Stromal cell of bone marrow (primary cell): ENCODE measurements at places on chromosomes 6 and 20.

GRCh38 chr20:8815208-8815607 is 253.7 kb upstream of the PLCB4 start:
- DNase-seq: no peak

DNA sequence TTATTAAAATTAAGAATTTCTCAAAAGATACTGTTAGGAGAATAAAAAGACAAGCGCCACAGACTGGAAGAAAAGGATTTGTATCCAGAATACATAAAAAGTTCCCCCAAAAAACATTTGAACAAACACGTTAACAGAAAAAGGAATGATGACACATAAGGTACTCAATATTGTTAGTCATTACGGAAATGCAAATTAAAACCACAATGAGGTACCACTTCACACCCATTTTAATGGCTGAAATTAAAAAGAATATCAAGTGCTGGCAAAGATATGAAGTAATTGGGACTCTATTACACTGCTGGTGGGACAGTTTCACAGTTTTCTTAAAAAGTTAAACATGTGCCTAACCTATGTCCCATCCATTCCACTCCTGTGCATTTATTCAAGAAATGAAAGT is 51.4 kb downstream of the HECA start:
- no peak for DNase-seq

DNA sequence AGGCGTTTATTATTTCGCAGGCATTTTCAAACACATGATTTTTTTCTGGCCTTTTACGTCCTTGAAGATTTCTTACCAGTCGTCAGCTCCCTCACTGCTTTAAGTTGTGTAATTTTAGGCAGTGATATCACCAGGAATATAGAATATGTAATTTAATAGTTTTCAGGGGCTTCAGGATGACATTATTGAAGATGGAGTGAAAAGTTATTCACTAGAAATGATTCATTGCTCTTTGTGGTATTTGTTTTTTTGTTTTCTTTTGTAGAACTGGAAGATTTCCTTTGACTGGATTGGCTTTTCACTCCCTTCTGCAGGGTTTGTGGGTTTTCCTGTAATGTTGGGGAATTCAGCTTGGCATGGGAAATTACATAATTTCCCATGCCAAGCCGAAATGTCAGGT is 2.0 kb downstream of the LRRC1 start:
- no peak for DNase-seq

DNA sequence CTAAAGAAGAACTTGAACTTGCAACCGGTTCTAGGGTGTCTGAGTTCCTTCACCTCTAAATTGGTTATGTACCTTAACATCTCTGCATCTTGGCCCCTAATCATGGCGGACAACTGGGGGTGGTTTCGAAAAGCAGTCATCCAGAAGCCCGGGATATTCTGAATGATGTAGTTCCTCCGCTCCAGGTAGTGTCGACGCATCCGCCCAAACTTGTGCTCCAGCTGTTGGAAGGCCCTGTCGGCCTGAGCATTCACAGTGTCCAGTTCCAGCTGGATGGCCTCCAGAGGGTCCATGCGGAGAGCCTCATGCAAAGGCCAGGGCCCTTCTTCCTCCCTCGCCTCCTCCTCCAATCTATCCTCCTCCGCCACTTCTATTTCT is 887 bp downstream of the TSPYL1 start:
- no peak for DNase-seq

GRCh38 chr6:163687075-163687474 is 272.6 kb downstream of the QKI start:
- no peak for DNase-seq

- peak; percentile 85 for DNase-seq
Measured at GRCh38 chr6:3759646-3760232, 8.2 kb upstream of the PXDC1 start.

DNA sequence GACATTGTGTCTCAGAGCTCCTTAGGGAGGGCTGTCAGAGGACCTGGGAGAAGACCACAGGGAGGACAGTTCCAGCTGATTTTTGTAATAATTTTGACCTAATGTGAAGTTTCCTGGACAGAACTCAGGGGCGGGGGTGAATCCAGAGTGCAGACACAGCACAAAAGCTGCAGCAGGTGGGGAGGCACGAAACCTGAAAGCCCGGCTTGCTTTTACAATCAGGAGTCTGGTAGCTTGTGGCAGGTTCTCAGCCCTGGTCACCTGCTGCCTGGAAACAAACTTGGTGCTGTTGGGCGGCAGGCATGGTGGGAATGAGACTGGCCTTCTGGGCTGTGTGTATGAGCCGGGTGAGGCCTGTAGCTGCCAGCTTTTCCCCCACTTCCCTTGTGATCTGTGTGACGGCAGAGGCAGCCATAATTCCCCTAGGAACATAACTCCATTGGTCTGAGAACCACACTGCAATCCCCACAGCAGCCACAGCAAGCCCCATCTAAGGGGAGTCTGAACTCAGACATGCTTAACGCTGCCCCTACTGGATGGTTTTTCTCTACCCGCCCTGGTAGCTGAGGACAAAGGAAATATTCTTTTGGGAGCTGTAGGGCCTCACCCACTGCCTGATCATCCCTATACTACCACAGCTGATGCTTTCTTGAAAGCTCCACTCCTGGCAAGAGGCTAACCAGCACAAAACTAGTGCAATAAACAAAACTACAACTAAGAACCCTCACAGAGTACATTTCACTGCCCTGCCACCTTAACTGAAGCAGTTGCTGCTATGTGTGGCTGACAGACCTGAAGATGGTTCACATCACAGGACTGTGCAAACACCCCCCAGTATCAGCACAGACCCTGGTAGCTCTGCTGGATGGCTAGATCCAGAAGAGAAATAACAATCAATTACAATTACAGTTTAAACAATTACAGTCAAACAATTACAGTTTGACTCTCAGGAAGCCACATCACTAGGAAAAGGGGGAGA is 1055.1 kb upstream of the GJE1 start:
- peak; percentile 2 for DNase-seq

DNA sequence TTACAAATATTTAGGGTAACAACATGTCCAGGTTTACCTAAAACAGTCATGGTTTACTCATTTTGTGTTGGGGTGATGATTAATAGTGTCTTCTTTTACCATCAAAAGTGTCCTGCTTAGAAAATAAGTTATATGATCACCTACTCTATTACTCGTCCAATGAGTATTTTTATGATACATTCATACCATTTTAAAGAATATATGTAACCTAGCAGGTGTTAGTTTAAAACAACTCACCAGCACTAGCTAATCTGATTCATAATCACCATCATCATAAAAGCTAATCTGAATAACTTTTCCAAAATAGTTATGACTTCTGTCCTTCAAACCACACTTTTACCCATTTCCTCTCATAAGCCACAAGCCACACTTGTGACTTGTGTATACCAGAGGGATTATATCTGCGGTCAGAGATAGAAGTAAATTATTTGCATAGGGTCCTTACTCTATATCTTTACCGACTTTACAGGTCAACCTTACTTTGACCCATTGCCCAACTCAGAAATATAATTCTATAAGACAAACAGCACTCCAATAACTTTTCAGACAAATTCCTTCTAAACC is 33.3 kb upstream of the NRN1 start:
- DNase-seq: no peak

DNA sequence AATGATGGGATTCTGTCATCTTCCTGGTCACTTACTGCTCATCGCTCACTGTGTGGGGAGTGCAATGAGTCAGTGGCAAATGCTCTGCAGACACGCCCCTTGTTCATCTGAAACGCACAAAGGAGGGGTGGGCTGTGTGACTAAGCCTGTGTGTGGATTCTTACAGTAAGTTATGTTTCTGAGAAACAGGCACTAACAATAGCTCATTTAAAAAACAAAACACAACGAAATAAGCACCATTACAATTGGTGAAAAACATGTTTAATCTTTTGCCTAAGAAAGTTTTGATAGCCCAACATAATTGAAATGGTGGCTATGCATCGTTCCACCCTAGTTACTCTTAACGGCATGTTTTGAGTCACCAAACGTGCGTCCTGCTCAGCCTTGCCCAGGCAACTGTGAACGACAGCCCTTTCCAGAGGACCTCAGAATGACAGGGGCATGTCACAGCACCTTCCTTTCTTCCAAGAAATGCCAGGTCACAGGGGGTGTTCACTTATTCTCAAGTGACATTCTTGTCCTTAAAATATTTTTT is 118.4 kb upstream of the SGK1 start:
- peak; percentile 98 for DNase-seq

- DNase-seq: peak; percentile 62
Measured at GRCh38 chr6:52574709-52575501, 2.0 kb downstream of the TRAM2 start.

DNA sequence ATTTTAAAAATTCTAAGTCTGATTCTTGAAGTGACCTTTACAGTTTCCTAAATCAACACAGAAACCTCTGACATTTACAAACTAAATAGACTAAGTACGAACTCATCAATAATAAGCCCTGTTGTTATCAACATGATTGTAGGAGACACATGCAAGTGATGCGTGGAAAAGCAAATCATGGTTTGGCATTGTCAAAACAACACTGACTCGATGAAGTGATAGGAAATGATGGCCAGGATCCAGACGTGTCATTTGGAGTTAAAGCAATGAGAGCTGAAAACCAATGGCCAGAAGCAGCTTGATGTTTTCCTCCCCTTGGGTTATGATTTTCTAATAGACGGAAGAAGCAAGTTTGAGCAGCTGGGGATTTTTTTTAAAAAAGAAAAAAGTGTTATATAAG is 117.4 kb upstream of the FAM184A start:
- no peak for DNase-seq

- peak; percentile 40 for DNase-seq
Measured at GRCh38 chr20:21719592-21720214, 14.2 kb downstream of the PAX1 start.

DNA sequence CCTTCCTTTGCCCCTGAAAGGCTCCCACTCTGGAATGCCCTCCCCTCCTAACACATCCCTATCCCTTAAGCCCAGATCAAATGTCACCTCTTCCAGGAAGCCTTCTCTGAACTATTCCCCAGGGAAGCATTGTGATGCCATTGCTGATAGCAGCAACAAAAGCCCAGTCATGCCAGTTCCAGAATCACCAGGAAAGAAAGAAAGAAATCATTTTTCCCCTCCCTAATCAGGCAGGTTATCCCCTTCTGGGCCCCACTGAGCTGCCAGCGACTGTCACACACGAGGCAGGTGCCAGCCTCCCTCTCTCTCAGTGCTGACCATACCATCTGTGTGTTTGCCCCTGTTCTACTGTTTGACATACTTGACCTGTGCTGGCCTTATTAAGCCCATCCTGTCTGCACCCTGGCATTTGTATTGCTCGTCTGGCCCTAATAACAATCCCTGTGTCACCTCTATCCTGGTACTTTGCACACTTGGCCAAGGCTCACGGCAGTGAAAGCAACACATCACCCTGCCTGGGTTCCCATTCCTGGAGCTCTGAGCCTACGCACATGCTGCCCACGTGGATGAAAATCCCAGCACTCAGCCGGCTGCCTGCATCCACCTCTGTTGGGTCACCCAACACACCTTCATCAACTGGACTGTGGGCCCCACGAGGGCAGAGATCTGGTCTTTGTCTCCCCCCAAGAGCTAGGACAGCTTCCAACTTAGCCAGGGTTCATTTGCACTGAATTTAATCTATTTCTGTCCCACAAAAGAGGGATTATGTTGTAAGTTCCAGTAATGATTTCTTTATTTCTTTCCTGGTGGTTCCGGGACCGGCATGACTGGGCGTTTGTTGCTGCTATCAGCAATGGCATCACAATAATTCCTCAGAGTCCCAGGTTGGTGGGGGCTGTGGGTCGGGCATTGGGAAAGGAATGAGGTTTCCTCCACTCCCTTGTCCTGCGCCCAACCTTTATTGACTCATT is 5.3 kb upstream of the BPIFB1 start:
- DNase-seq: no peak

DNA sequence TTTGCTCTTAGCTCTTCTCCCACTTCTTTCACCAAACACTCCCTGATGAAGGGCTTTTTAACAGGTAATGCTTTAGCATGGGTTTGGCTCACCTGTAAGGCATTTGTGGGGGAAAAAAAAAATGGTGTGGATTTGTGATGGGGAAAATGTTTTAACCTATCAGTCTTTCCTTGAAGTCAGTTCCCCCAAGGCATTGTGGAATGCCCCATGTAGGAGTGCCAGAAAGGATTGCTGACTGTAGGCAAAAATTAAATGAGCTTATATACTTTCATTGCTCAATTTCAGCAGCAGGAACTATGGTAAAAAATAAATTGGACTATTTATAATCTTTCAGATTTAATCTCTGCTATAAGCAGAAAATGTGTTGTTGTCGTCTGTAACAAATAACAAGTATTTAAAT is 10.6 kb upstream of the SASH1 start:
- DNase-seq: no peak

- no peak for DNase-seq
Measured at GRCh38 chr20:44598423-44599305, 16.3 kb downstream of the PKIG start.

DNA sequence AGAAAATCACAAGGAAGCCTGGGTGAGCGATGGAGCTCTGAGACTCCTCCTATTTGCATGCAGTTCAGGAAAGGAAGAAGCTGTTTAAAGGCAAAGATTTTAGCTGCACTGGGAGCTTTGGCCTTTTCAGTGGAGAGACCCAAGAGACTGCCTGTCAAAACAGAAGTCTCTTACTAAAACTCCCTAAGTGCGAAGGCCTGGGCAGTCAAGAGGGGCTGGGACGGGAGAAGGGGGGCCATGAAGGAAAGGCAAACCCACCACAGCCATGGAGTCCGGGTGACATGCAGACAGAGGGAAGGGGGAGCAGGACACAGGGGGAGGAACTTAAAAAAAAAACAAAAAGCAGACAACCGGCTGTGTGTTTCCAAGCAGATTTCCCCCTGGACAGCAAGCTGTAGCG is 537.6 kb upstream of the NOX3 start:
- no peak for DNase-seq

- no peak for DNase-seq
Measured at GRCh38 chr20:21237956-21238799, 65.0 kb upstream of the XRN2 start.

DNA sequence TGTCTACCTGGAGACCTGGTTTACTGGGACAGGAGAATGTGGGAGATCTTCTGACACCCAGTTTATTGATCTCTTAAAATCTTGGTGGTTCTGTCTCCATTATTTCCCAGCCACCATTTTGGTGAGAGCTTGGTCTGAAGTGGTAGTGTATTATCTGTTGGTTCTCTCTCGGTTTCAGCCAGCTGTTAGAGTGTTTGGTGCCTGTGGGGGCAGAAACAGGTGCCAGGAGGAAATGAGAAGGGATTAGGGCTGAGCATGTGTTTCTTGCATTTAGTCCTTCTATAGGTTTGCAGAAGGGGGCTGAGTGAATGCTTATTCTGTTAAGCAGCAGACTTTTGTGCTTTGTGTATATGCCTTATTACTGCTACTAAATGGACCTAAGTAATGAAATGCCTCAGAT is 9.6 kb downstream of the JARID2 start:
- no peak for DNase-seq

- no peak for DNase-seq
Measured at GRCh38 chr6:15244620-15245360, 1.1 kb upstream of the JARID2 start.
